ENCODE measurements at places on chromosomes 12 and 14.

DNA sequence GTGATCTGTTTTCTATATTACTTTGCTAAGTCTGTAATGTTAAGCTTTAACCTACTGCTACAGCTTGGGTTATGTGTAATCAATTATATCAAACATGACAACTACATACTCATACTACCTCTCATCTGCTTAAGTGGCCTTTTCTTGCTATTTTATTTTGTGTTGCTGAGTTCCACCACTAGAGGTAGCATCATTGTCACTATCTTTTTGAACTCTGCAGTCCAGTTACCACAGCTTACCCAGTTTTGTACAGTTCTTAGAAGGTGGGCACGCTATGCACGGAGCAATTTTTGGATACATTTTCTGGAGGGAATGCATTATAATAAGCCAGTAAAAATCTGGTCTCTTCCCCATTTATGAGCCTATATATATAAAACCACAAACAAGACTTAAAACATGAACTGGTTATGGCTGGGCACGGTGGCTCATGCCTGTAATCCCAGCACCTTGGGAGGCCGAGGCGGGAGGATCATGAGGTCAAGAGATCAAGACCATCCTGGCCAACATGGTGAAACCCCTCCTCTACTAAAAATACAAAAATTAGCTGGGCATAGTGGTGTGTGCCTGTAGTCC lies 48.5 kb downstream of the SAV1 start:
- no peak for DNase-seq

DNA sequence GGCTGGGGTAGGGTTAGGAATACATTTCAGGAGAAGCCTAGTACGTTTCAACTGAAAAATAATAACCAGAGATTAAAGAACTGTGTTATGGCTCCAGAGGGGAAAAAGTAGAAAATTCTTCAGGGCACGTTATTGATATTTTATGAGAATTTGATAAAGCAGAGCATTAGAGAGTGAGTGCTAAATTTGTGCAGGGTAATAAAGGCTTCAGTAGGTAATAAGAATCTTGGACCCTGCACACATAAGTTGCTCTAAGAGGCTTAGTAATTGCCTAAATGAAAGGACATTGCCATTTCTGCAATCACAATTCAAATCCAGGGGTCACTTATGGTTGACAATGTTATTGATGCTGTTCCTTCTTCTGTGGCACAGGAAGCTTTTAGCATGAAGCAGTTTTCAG lies 439.4 kb upstream of the DCN start:
- DNase-seq, result no peak

DNA sequence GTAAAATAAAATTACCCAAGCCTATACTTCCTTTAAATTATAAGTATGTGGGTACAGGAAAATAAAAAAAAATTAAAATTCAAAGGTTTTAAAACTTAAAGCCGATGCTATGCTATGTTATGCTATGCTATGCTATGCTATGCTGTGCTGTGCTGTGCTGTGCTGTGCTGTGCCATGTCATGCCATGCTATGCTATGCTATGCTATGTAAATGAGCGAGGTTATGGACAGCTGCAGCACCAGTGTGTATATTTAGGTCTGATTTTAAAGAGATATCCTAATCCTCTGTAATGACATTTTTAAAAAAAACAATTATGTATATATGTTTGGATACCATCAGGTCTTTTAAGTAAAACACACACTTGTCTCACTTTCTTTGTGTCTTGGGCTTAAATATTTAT lies 1822.0 kb upstream of the SEL1L start:
- no peak for DNase-seq

DNA sequence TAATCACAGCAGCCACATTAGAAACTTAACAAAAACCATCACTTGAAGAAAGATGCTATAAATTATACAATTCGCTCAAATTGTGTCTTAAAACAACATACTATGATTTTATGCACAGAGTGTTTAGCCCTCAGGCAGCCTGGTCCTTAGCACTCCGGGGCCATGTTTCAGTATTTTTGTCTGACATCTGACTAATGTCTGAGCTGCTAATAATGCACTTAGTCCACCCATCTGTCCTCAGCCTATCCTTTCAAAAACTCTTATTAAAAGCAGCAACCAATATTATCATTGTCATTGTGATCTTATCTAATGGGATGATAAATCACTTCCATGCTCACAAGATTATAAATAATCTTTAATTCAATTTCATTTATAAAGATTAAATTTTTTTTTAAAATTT lies 602.7 kb upstream of the FOXG1 start:
- no peak for DNase-seq

- DNase-seq, result peak; percentile 63
These were observed 1.0 kb upstream of the SOCS2 start for GRCh38 chr12:93571365-93571924.
